ENCODE measurements at places on chromosomes 1 and 21.

- no peak for DNase-seq
These were observed 339.5 kb downstream of the PTPRU start for GRCh38 chr1:29575826-29576225.

DNA sequence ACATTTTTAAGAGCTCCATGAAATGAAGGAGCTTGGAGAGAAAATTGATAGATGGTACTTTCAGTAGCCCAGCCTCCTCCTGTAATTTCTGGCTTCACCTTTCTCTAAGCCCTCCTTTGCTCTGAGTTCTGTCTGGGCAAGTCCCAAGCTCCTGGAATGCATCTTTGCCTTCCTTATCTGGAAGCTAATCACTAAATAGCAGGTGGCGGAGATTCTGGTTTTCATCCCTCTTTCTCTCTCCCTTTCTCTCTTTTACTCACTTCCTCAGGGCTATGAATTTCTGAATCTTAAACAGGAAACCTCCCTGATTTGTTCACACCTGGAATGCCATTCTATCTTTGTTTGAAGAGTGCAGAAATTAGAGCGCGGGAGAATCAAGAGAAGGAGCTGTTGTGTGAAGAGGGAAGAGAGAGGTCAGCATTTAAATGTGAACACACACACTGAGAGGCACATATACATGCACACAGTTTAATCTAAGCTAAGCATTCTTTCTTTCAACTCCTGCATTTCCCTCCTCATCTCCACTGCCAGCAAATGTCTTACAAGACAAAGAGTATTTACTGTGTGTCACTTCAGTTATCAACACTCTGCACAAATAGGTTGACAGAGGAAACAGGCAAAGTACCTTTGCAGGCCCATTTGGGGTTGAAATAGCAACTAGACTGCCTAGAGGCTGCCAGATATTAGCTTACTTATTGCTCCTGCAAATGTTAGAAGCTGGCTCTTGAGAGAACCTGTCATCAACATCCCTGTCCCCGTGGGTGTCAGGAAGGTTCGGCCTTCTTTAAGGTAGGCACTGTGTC is 199.4 kb upstream of the CAMK1G start:
- DNase-seq, result no peak

DNA sequence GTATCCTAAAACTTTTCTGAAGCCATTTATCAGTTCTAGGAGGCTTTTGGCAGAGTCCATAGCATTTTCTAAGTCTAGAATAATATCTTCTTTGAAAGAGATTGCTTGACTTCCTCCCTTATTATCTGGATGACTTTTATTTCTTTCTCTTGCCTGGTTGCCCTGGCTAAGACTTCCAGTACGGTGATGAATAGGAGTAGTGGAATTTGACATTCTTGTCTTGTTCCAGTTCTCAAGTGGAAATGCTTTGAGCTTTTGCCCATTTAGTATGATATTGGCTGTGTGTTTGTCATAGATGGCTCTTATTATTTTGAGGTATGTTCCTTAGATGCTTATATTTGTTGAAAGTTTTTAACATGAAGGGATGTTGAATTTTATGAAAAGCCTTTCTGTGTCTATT is 1647.9 kb downstream of the PLA2G4A start:
- DNase-seq, result no peak

DNA sequence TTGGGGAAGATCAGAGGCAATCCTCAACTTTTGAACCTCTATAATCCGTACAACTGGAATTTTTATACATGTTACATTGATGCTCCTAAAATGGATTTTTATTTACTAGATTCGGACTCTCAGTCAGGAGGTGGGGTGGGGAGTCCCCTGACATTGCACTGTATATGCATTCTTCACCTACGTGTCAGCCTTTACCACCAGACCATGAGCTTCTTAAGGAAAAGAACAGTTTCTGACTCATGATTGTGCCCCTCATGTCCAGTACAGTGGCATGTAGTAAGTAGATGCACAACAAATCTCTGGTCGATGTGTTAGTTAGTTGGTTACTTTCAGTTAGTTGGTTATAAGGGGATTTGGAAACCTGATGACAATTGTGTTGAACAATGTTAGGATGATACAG is 15.4 kb downstream of the LPAR3 start:
- no peak for DNase-seq

DNA sequence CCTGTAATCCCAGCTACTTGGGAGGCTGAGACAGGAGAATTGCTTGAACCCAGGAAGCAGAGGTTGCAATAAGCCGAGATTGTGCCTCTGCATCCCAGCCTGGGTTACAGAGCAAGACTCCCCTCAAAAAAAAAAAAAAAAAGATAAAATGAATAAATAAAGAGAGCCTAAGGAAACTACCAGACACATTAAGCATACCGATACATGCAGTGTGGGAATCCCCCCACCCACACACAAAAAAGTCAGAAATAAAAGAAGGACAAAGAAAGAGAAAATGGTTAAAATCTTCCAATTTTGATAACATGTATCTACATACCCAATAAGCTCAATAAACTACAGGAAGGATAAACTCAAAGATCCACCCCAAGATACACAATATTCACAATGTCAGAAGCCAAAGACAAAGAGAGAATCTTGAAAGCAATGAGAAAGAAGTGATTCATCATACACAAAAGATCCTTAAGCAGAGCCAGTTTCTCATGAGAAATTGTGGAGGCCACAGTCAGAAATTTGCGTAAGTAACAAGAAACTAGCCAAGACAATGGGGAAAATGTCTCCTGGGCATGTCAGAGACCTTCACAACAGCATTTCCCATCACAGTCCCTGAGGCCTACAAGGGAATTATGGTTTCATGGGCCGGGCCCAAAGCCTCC is 1197.0 kb downstream of the AMY1C start:
- no peak for DNase-seq

DNA sequence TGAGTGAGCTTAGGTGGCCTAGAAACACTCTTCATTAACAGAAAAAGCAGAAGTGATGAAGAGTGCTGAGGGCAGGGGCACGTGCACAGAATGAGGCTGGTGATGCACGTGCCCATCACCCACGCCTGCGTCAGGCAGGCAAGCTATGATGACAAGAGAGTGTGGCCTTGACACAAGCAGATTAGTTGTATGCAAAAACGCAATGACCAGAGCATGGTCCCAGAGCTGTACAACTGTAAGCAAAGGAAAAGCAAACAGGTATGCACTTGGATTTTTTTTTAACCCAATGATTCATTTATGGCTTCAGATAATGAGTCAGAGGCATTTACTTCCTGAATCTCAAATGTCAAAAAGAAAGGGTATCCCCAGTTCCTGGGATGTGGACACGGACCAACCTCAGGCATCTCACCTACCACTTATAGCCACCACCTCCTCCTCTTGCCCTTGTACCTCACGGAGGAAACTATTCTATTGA is 9.1 kb upstream of the TMEM61 start:
- DNase-seq, result no peak

GRCh38 chr1:206949641-206950040 is 3.4 kb upstream of the PIGR start:
- no peak for DNase-seq

- no peak for DNase-seq
These were observed 49.6 kb downstream of the ZFYVE9 start for GRCh38 chr1:52191395-52191965.

GRCh38 chr1:193479187-193479586 is 292.8 kb upstream of the B3GALT2 start:
- no peak for DNase-seq

DNA sequence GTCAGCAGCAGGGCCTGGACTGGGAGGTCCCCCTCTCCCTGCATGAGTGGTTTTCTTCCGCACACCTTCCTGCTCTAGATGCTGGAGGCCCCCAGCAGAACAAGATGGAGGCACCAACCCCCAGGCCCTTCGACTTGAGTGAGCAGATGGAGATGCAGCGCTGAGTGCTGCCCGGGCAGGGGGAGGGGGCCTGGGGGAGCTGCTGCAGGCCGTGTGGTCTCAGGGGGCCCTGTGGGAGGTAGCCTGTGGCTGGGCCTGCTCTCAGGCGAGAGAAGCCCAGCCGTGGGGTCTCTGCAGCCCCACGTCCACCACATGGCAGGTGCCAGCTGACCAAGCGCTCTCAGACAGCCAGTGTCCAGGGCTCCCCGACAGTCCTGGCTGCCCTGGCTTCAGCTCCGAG is 1.2 kb upstream of the FAAP20 start:
- DNase-seq, result no peak

DNA sequence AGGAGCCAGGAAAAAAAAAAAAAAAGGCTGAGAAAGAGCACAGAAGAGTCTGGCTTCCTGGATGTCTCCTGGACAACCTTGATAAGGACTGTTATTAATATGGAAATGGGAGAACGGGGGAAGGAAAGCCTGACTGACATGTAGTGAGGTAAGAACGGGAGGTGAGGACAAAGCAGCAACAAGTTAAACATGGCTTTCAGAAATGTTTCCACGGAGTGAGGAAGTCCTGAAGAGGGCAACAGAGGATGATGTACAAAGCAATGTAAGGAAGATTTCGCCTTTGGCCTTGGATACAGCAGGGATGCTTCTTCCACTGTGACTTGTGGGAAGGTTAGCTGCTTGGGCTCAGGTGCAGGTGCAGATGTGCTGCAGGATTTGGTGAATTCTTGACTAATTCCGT is 11.9 kb upstream of the NIBAN1 start:
- DNase-seq, result no peak

GRCh38 chr1:183956559-183957188 is 80.9 kb downstream of the COLGALT2 start:
- DNase-seq, result no peak

DNA sequence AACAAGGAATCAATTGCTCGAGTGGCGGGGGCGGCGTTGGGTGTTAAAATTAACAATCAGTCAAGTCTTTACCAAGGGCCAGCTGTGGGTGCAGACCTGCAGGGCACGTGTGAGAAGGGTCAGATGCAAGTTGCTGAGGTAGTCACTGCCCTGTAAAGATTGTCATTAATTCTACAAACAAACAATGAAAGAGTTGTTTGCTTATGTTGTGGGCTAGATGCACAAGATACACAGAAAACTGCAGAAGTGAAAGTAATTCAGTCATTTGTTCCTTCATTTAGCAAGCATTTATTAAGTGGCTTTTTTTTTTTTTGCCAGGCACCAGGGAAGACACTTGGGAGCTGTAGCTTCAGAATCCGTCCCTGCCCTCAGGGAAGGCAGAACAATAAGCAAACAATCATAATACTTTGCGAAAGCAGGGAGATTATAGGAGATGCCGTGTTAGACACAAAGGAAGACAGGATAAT is 79.5 kb downstream of the NR5A2 start:
- no peak for DNase-seq

DNA sequence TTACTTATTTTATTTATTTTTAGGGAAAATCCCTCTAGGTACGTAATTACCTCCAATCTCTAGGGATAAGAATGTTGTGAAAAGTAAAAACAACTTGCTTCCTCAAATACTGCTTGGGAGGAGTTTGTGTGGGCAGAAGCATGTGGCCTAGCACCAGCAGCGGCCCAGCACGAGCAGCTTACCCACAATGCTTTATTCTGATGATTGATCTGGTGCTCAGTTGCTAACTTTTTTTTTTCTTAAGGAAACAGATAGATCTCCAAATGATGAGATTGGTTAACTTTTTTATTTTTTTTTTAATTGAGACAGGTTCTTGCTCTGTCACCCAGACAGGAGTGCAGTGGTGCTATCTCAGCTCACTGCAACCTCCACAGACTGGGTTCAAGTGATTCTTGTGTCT is 4.2 kb downstream of the CLIC6 start:
- DNase-seq, result no peak

DNA sequence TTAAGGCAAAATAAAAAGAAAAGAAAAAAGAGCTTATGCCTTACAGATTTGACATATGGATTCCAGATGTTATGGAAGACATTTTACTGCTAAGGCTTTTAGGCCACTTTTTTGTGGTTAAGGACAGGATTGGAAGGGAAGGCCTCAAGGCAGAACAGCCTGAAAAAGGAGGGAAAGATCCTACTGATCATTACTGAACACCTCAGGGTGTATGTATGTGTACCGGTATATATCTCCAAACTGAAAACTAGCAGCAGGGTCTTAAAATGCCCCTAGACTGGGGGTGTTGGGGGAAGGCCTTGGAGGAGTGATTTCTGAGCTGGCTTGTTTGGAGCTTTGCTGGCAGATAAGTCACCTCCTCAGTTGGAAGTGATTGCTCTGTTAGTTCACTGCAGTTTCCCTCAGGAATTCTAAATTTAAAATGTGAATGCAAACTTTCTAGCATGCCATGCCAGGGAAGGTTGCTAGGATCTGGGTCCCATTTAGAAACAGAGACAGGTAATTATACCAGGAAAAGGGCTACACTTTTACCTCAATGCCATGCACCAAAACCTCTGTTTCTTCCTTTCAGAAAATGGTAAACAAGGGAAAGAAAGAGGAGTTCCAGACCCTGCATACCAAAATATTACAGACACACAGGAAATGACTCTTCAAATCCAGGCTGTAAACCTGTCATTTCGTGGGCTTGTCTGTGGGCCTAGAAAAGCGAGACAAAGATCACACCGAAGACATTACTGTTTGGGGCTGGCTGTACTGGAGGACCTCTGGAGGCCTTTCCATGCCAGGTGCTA is 15.0 kb downstream of the C1orf52 start:
- no peak for DNase-seq

DNA sequence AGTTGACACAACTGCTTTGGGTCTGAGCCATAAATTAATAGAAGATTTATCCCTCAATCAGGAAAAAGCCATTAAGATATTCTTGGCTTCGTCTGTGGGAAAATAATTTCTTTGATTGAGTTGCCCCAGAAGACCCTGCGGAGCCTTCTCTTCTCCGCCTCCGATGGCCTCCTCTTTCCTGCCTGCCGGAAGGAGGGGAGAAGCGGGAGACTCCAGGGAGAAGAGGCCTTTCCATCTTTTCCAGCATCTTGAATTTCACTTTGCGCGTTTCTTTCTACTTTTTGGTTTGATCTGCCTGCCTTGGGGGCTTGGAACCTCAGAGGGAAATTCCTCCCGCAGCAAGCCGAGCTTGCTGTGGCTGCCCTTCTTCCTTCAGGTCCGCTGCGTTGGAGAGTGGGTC is 16.8 kb downstream of the HLX start:
- DNase-seq, result no peak

DNA sequence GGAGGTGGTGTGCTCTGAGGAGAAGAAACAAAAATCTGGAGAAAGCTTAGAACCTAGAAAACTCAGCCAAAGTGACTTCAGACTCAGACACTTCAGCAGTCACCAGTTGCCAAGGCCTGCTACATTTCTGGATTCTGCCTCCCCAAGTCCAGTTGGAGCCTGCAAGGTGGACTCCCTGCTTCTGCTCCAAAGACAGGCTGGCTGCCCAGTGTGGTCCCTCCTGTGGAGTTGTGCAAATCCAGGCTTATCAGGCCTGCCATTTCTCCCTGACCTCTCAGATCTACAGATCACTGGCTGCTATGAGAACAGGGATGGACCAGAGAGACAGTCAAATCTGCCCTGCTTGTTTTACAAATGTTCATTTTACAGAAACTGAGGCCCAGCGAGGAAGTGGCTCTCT is 9.9 kb downstream of the CACHD1 start:
- no peak for DNase-seq

DNA sequence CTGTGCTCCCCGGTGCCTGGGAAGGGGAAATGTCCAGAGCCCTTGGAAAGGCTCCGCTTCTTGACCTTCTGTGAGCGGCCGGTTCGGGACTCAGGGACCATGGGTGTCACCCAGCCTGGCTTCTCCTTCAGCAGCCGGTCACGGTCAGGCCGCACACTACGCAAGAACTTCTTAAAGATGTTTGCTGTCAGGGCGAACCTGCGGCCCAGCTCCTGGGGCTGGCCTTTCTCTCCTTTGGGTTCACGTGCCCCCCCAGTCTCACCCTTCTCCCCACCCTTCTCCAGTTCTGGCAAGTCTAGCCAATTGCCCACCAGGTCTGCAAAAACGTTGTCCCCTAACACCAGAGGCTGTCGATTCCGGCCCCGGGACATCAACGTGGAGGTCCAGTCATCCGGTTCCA is 12.1 kb downstream of the INKA2 start:
- DNase-seq, result no peak

Measured in caudate nucleus (tissue), 63 donors.